NCI-H524 (cell line): ENCODE measurements at places on chromosomes 4 and X.
A peak's percentile ranks its signal among the peaks of the same experiment; 100 is the strongest.

DNA sequence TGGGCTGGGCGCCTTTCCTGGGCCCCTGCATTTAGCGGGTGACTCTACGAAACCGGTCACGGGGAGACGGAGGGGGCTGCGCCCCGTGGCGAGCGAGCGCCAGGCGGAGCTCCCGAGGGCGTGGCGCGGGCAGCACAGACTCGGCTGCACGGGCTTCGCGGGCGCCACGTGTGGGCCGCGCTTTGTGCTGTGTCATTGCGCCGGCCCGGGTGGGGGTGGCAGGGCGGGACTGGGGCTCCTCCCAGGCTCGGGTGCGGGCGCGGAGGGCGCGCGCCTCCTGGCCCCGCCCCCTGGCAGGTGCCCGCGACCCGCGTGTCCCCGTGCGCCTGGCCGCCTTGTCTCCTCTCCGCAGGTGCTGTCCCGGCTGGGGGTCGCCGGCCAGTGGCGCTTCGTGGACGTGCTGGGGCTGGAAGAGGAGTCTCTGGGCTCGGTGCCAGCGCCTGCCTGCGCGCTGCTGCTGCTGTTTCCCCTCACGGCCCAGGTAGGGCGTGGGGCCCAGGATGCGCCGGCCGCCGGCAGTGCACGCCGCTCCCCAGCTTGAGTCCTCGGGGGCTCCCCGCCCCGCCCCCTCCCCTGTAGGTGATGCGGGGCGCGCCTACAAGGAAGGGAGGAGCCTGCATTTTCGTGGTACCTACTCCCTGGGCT is 651 bp downstream of the UCHL1 start:
- DNase-seq: peak; percentile 74

DNA sequence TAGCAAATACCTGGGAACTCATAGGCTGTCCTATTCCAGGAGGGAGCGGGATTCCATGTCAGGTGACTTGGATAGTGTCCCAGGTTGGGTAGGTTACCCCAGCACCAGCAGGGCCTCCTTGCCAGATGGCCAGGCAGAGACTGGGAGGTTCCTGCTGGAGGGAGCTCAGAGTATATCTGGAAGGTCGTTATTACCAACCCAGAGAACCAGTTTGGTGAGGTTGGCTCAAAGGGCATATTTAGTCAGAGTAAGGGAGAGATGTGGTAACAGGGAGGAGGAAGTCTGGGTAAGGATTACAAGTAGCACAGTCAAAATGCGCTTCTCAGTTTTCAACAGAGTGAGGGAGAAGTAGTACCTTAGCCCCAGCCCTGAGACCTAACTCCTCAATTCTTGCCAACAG is 53.3 kb upstream of the LNX1 start:
- DNase-seq: peak; percentile 31

DNA sequence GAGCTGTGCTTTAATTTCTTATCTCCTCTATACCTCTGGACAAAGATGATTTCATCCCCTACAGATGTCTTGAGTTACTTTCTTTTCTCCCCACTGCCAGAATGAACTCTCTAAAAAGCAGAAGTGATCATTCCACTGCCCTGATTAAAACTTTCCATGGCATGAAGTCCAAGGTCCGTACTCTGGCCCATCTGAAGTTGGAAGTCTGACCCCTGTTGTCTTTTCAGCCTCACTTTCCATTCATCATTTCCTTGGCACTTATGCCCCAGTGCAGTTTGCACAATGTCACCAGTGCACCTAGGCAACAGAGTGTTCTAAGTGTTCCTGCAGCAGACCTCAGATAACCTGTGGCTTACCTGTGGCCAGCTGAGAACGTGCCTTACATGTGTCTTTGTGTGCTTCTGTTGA is 242.4 kb downstream of the FRAS1 start:
- DNase-seq: no peak

DNA sequence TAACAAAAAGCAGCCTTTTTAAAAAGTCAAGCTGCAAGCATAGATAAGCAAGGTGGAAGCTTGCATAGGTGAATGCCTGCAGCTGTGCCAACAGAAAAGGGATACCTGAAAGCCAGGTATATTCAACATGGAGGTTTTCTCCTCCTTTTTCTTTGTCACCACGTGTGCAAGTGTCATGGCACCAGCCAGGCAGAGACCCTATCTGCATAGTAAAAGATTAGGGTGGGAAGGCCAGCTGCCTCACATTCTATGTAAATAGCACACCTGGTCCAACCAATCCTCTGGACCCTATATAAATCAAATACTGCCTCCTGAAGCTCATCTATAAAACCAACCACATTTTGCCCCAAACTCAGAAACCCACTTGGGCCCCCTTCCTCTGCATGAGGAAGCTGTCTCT is 28.0 kb upstream of the PLK4 start:
- DNase-seq: no peak

DNA sequence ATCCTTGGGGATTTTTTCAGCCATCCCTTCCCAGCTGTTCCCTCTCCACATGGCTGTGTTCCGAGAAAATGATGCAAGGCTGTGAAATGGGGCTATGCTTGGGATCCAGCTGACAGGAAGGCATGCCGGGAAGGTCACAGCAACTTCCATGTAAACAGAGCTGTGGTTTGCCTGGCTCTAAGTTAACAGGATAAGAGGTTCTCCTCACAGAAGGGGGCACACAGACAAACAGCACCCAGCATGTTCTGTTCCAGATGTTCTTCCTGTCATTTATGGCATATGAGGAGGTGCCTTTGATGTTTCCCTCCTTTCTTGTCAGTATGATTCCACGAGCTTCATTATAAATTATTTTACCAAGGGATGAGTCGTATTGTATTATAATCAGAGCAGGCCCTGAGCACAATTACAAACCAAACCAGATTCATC is 220.7 kb downstream of the ANTXR2 start:
- DNase-seq: no peak

DNA sequence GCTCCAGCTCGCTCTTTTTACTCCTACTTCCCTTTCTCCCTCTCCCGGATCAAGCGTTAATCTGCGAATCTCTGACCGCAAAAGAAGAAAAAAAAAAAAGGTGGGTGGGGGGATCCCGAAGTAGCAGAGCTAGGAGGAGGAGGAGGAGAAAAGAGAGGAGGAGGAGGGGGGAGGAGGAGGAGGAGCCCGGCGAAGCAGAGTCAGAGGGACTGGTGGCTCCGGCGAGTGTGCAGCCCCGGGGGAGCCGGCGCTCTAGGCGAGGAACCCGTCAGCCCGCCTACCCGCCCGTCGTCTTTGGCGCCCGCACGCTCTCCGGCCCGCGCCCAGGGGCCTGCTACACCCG is at the start of gene NHSL2:
Gene NHSL2 (plus strand): TSS at position 203 of the 343 bp plus-strand sequence.
- DNase-seq: peak; percentile 57

DNA sequence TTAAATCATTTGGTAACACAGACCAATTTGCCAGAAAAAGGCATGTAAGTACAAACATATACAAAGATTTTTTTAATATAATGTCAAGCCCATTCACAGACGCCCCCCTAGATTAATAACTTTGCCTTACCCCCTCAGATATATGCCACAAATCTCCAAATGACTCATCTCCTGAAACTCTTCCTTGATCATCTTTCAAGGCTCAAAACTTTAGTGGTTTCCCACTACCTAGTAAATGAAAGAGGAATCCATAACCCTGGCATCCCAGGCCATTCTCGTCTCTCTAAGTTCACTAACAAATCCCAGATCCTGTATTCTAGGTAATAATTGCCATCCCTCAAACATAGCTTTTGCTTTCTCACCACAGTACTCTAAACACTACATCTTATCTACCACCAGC is 61.9 kb downstream of the PRSS12 start:
- no peak for DNase-seq

DNA sequence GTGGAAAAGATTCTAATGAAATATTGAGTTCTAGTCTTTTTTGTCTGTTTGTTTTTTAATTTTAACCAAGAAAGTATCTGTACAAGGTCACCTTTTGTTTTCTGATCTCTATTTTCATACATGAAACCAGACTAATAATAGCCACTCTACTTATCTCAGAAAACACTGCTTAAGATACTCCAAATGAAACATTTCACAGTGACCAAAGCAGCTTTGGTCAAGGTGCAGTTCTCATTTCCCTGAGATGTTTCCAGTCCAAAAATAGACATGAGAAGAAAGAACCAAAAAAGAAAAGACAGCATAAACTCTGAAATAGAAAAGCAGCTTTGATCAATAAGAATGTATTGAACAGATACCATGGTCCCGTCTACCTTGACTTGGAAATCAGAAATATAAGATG is 782.8 kb downstream of the RAB28 start:
- no peak for DNase-seq
